ENCODE measurements at places on chromosomes 6 and 20.

GRCh38 chr6:169085466-169085865 is 168.2 kb downstream of the THBS2 start:
- no peak for DNase-seq

DNA sequence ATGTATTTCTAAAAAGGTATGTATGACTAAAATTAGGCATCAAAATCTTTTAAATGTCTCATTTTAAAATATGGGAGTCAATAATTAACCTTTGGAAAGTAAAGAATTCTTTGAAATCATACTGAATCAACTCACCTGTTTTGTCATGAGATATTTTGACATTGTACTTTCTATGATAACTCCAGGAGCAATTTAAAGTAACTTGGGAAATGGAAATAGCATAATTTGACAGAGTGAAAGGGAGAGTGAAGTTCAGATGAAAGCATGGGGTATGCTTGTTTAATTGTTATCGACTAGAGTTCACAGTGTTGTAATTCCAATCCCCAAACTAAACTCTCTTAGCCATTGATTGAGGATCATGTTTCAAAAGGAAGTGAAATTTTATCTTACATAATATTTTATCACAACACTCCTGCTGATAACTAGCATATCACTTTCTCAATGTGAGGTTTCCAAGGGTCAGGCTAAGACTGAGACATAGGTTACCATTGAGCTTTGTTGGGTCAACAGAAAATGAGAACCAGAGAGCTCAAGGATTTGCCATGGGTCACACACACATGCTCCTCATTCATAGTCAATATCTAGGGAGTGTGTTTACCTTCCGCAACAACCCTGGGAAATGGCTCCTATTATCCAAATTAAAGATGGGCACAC is 2.3 kb downstream of the GSTA1 start:
- no peak for DNase-seq

GRCh38 chr20:37151529-37151928 is 27.6 kb upstream of the RPN2 start:
- no peak for DNase-seq

- DNase-seq: no peak
Measured at GRCh38 chr20:23419995-23420901, 1.0 kb downstream of the NAPB start.

DNA sequence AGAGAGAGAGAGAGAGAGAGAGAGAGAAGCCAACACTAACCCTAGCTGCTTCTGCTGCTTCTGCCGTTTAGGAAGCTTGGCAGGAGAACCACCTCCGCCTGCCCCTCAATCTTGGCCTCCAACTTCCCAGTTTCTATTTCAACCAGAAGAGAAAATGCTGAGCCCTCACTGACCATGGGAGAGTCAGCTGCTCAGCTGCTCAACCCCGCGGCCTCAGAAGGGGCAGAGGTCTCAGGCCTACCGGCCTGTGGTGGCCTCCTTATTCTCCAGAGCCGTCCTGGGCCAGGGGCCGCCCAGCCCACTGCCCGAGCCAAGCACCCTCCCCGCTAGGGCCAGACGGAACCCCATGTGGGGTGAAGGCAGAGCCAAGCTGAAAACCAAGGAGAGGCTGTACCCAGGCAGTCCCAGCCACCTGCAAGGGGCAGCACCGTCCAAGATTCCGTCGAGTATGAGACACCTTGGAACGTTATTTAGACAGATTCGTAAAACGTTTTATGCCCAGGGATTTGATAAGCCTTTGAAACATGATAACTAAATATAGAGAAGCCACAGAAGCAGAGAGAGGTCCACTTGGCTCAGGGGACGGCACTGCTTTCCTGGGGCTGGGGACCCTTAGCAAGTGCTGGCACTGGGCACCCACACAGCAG is 116.6 kb downstream of the DLL1 start:
- DNase-seq: no peak

DNA sequence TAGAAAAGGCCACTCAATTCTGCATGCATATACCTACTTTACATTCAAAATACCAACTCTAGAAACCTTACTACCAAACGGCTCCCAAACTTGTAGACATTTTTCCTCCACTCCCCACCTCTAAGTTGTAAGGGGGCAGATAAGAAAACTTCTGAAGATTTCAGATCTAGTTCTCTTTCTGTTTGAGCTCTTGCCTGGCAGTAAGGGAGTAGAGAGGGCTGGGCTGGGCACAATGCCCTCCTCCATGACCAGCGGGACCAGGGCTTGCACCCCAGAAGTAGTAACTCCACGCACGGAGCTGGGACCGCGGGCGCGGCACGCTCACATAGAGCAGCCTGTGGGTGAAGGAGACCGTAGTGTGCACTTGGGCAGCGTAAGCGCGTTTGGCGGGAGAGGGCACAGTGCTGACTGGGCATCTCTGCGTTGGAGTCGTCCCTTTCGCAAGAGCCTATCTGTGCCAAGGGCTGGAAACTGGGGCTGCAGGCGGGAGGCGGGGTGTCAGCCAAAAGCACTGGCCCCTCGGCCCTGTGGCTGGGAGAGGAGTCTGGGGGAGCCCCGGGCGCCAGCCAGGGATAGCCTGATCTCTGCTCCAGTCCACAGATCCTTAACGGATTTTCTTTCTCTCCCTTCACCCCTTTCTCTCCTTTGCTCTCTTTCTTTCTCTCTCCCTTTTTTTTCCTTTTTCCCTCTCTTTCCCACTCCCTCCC is 32.4 kb downstream of the PHACTR1 start:
- DNase-seq: no peak

DNA sequence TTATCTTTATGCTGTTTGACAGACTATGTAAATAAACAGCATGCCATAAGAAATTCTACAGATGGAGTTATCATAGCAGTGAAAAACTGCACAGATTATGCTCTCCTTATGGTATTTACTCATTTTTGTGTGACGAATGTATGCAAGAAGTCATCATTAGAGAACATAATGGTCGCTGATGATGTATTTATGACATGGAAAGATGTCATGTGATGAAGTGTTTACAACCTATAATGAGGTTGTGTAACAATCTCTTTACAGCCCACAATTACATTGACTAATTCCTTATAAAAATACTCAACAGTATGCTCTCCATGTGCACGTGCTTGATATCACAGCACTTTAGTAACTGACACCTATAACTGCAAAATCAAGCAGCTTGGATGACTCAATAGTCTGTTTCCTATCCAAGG is 192.4 kb downstream of the BMP2 start:
- no peak for DNase-seq

DNA sequence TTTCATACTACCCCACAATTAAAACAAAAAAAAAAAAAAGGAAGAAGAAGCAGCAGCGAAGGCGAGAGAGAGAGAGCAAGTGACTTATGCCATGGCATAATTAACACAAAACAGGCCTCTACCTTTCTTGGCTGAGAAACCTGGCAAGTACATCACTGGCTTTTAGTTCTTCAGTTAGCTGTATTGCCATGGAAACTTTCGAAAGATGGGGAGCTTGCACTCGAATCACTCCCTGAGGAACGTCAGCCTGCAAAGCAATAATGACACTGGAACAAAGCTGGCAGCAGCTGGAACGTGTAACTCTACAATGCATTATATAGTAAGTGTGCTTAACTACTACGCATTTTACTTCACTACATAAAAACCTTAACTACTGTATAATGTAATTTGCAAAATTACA is 126.1 kb downstream of the ARHGAP18 start:
- no peak for DNase-seq

- no peak for DNase-seq
Measured at GRCh38 chr20:59646487-59646886, 42.1 kb downstream of the PHACTR3 start.

DNA sequence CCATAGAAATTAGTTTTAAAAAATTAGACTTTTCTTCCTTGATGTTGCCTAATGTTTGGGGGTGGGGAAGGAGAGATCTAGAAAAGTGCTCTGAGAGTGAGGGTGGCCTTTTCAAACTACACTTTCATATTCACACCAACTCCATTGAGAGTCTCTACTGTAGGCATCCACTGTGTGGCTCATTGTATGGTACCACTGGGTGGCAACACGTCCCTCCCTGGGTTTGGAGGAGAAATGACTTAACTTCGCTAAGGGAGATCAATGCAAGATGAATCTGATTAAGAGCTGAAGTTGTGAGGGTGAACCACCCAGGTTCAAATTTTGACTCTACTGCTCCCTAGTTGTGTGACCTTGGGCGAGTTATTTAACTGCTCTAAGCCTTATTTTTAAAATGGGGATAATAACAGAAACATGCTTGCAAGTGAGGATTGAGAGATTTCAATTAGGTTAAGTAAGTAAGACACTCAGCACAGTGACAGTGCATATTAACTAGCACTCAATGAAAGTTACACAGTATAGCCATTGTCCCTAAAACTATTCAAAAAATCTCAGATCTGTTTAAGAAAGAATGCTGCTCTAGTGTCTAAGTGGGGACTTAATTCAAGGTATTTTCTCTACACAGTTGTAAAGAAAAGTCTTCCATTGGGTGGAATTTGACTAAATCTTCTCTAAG is 193.5 kb upstream of the CNR1 start:
- no peak for DNase-seq

DNA sequence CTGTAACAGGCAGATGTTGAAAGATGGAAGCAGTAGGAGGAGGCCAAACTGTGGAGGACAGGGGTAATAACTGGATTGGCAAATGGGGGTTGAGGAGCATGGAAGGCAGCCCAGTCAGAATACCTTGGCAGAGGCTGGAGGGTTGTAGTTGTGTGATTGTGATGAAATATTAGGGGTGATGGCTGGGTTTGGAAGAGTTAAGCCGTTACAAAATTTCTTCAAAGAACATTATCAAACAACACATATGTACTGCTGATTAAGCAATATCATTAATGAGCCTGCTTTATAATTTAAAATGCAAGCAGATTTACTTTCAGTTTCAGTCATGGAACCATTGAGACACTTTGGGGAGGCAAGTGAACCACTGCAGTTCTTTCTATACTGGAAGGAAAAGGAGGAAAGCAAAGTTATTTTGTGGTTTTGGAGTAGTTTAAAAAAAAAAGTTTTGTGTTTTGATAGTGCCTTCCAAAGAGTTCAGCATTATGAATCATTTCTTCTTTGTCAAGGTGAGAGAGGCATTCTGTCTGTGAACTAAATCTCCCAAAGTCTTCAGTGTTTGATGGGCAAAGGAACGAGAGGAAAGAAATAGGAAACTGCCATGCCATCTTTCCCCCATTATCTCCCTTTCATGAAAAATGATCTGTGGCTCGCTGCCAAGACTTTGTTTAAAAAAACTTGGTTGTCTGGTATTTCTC is 20.7 kb downstream of the FOXO3 start:
- no peak for DNase-seq

- DNase-seq: no peak
Measured at GRCh38 chr6:20873425-20874190, 339.4 kb downstream of the CDKAL1 start.

DNA sequence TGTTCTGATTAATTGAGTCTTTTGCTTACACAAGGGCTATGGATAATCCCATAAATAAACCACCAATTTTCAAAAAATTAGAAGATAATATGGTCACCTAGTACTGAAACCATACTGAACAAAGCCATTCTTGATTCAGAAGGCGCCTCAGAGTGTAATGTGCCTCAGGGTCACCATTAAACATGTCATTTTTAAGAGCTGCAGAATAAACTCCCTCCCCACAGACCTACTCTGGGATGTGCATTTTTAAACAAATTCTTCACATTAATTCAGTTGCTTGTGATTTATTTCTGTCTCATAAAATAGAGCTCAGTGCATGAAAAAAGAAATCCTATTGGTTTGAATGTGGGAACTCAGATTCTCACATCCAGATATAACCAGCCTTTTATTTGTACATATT is 202.1 kb upstream of the HEY2 start:
- DNase-seq: no peak

- no peak for DNase-seq
Measured at GRCh38 chr6:124463271-124463670, 499.0 kb upstream of the RNF217 start.

- no peak for DNase-seq
Measured at GRCh38 chr20:58788896-58789544, 61.7 kb downstream of the GNAS-AS1 start.

- no peak for DNase-seq
Measured at GRCh38 chr20:49914310-49915117, 815 bp downstream of the SPATA2 start.

DNA sequence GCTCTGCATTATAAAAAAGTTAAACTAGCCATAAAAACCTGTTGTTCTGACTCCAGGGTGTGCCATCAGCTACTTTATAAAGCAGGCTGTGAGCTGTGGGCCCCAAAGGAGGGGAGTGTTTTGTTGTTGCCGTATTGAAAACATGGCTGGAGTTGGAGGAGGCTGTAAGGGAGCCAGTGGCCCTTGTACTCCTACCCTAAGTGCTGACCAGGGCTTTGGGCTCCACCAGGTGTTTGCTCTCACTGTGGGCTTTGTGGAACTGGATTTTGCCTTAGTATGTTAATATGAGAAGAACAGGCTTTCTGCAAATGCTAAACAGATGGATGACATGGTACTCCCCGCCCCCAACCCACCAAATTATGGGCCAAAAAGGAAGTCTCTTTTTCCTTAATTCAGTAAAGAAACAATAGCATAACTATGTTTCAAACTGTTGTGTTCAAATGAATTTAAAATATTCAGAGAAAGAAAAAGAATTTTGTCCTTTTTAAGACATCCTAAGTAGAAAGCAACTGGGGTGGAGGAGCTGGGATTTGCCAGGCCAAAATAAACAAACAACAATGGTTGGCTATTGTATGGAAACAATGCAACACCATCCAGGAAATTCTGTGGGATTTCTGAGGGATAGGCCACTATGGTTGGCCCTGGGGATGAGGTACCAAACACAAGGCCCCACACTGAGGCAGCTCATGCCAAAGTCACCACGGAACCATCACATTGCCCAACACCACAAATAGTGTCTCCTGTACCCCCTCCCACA is 63.3 kb downstream of the PLCG1 start:
- no peak for DNase-seq

DNA sequence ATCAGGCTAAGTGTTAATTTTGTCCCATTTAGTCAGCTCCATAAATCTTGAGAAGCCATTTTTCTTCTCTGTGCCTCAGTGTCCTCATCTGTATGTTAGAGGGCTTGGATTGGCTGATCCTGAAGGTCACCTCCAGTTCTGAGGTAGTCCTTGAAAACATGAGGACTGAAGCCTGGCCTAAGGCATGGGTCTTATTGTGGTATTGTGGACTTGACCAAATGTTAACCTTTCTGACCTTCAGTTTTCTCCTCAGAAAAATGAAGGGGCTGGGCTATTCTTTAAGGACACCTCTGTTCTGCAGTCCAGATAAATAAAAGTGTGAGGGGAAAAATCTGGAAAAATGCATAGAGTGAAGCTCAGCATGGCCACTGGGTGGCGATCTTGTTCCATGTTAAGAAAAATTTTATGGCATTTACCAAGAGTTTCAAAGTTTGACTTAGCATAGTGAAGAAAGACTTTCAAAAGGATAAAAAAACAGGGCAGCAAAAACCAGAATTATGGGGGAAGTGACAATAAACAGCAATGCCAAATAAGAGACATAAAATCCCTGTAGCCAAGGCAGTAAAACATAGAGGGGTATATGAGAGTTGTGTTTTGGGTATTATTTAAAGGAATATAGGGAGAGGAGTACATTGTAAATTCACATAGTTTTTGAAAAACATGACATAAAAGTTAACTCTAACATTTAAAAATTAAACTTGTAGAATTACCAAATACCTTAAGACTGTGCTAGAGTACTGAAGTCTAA is 13.2 kb upstream of the TFB1M start:
- DNase-seq: no peak

Data from brain pericyte (primary cell).